ENCODE measurements at places on chromosomes 6 and 20.

GRCh38 chr6:130183271-130184222, 39.2 kb downstream of the SAMD3 start:
- DNase-seq = no peak

DNA sequence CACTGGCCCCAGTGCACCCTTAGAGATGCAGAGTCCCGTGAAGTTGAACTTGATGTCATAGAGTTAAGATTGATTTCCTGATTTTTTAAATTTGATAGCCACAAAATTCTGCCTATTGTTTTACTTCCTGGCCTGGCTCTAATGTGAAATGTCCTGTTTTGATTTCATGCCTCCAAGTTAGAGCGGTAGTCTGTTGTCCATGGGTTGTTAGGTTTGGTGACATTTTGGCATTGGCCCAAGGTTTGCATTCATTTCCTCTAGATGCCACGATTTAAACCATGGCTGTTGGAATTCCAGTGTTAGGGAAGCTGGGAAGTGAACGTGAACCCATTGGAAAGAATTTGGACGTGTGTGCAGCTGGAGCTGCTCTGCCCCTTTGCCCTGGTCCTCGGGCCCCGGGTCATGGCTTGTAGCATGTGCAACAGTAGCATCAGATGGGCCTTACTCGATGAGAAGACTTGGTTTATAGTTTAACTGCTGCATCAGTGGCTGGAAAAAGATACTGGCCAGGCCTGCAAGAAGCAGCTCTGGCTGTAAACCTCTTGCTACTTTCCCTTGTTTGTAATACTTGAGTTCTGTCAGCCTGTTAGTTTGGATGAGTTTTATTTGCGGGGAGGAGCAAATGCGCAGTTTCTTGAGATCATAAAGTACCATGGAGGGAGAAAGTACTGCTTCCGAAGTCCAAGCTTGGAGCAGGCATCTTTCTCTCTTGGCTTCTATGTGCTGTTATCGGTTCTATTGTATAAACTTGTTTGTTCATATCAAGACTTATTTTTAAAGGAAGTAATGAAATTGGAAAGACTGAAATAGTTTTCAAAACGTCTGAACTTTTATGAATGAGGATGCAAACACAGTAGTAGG, 121.4 kb upstream of the CLDN20 start:
- DNase-seq = no peak

GRCh38 chr20:10579942-10580341, 93.9 kb downstream of the JAG1 start:
- DNase-seq = no peak

- DNase-seq = no peak
Measured at GRCh38 chr6:143399176-143399575, 51.3 kb downstream of the ADAT2 start.

DNA sequence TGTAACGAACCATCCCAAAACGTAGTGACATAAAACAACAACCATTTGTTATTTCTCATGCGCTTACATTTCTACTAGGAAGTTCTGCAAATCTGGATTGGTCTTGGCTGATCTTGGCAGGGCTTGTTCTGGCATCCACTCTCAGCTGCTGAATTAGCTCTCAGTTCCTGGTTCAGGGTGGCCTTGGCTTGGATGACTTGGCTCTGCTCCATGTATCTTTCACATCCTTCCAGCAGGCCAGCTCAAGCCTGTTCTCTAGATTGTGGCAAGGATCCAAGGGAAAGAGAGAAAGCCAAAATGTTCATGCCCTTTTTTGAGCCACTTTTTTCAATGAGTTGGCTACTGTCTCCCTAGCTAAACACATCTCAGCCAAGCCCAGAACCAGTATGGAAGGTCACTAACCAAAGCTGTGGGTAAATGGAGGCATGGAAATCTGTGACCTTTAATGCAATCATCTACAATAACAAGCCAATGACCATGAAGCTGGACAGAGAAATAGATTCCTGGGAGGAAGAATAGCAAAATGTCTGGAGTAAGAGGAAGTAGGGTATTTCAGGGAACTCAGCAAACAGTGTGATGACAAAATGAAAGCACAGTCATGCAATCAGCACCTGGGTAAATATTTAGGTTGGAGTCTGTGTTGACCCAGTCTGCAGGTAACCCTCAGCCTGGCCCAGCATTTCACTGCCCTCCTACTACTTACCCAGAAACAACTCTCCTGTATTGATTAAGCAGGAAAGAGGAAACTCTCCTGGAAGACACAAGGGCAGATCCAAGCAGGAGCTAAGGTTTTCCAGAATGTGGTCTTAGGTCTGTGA, 32.7 kb upstream of the SNAP25 start:
- no peak for DNase-seq

DNA sequence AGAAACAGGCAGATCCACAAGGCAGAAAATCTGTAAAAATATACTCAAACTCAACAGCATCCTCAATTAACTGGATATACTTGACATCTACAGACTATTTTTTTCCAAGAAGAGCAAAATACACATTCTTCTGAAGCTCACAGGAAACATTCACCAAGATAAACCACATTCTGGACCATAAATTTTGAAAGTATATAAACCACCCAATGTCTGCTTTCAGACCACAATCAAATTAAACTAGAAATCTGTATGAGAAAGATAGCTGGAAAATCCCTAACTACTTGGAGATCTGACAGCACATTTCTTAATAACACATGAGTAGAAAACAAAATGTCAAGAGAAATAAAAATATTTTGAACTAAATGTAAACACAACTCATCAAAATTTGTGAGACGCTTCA, 195.5 kb downstream of the ERMARD start:
- DNase-seq = no peak

DNA sequence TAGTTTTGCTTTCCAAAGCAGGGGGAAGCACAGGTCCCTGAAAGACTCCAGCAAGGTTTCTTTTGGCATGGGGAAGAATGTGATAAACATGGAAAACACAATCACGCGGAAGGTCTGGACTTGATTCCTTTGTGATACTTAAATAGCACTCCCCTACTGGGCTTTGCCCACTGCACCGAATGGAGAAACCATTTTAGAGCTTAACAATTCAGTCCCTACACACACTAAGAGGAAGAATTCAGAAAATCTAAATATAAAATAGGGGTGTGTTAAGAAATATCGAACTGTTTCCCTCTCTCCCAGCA, 71.4 kb upstream of the NHSL1 start:
- DNase-seq = no peak

DNA sequence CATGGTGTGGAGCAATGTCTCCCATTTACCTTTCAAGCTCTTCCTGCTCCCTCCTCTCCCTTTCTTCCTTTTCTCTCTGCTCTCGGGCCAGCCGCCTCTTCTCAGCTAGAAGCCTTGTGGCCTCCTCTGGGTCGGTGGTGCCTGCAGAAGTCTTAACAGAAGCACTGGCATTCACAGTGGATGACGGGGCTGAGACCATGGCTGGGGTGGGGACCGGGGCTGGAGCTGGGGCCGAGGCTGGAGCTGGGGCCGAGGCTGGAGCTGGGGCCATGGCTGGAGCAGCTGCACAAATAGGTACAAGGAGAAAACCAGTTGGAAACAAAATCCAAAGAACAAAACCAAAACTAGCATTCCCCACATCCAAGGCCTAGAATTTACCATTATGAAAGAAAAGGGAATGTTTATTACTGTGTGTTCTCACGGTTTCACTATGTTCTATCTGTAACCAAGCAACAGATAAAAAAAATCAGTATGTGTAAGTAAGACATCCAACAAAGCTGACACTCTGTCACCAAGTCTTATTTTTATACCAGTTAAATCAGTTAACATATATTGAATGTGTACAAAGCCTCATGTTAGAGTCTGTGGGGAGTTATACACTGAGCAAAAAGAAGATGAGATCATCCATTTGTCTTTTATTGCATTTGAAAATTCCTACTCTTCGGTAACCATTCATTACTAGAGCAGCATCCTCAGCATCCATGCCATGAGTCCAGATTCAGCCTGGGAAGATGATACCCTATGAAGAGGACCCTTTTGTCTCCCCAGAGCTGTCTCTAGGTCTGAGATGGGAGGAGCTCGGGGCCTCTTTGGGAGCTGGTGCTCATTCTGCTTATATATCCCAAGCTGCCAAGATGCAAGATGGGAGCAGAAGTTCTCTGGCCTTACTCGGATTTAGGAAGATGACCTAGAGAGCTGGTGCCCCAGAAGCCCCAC, 73.0 kb upstream of the BCLAF1 start:
- DNase-seq = no peak

GRCh38 chr6:140002396-140003022, 628.1 kb upstream of the CITED2 start:
- no peak for DNase-seq

DNA sequence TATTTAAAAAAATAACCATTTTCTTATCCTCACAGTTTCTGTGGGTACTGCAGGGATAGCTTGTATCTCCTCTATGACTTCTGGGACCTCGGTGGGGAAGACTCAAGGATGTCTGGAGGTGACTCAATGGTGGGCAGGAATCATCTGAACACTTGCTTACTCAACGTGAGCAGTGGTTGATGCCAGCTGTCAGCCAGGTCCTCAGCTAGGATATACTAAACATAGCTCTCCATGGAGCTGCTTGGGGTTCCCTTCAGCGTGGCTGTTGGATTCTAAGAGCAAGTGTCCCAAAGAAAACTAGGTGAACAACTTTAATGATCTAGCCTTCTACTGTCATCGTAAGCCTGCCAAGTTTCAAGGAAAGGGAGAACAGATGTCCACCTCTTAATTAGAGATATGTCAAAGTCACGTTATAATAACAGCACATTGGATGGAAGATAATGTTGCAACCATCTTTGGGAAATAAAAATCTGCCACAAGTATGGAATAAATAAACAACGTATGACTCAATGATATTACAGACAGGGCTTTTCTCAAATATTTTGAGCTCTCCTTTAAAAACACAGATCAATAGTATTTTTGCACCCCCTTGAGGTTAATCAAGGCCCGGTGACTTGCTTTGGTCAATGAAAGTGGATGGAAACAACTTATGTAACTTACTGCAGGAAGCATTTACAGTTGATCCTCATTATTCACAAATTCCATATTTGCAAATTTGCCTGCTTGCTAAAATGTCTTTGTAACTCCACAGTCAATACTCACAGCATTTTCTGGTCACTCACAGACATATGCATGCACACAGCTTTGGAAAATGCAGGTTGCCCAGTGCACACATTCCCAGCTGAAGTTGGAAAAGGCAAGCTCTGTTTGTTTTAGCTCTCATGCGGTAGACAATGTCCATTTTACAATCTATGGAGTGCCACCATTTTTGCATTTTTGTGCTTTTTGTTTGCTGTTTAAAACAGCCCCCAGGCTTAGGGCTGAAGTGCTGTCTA, 6.6 kb upstream of the HEBP2 start:
- DNase-seq = no peak

- no peak for DNase-seq
Measured at GRCh38 chr20:57791178-57791962, 81.6 kb upstream of the PMEPA1 start.

DNA sequence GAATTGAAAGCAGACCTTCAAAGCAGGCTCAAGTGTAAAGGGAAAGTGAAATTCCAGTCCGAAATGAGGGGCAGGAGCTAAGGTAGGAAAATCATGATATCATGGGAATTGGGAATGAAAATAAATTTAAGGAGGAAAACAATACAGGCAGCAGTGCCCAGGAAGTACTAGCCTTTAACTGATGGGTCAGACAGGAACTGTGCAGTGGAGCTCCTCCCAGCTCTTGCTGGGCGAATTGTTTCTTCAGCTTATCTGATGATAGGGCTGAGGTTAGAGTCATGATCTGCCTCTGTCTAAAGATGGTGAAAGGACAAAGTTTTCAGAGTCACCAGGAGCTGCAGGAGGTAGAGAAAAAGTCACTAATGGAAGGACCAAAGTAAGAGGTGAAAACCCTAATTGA, 457.9 kb upstream of the PTCHD4 start:
- DNase-seq = no peak

DNA sequence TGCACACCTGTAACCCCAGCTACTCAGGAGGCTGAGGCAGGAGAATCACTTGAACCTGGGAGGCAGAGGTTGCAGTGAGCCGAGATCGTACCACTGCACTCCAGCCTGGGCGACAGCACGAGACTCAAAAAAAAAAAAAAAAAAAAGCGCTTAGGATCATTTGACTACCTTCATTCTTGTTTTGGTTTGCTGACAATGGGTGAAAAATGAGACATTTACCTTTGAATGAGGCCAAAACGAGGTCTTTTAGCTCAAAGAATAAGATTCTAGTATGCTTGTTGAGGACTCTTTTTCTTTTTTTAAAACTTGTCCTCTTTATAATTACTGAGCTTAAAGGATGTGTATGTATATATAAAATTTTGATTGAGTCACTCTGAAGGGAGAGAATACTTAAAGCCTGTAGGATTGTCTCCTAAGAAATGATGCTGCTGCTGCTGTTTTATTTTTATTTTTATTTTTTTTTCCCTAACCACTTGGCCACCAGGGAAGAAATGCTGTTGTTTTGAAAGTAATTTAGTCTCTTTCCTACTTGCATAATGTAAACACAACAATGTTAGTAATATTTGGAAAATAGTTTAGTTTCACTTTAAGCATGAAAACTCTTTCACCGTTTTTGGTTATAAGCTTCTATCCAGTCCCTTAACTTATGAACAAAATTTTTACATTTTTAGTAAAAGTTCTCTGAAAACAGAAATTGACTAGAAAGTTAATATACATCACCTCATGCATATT, 7.9 kb downstream of the UBR2 start:
- no peak for DNase-seq

- no peak for DNase-seq
Measured at GRCh38 chr6:29442719-29443118, 3.6 kb downstream of the OR10C1 start.

DNA sequence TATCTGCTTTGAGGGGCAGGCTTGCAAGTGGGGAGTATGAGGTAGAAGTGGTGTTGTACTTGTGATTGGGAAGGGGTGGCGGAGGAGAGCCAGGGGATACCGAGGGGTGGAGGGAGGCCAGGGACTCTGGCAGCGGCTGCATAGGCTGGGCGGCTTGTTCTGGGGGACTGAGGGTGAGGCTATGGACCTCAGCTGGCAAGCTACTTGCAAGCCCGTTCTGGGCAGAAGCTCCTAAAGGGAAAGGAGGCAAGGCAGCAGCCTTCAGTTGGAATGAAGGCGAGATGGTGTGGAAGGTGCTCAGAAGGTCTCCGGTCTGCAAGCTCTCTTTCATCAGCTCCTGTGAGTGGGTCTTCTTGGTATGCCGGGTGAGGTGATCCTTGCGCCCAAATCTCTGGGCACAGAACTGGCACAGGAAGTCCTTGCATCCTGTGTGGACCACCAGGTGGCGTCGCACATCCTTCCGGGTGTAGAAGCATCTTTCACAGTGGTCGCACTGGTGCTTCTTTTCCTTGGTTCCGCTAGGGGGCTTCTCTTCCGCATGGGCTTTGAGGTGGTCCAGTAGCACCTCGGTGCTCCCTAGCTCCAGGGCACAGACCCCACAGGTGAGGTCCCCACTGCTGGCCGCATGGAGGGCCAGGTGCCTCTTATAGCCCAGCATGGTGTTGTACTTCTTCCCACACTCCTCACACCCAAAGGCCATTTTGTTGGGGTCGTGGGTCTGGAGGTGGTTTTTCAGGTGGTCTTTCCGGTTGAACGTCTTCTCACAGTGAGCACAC, 66.0 kb downstream of the PLAGL1 start:
- DNase-seq = peak; percentile 23

DNA sequence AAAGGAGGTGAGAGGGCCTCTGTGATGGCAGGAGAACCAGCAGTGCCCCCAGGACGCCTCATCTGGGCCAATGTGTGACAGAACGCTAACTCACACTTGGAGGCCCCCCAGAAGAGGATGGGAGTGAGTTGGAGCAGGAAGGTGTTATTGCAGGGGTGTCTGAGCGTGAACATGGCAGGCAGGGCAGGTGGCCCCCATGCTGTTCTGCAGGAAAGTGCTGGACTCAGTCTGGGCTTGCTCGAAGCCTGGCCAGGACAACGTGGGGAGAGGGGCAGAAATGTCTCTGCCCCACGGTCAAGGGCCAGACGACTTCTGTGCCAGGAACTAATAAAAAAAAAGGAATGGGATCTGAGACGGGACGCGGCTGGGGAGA, 931 bp upstream of the EBF4 start:
- no peak for DNase-seq
